ENCODE measurements at places on chromosomes 12 and 14.

- DNase-seq: no peak
Observed at GRCh38 chr12:53044896-53045695, 4.8 kb upstream of the TNS2 start.

DNA sequence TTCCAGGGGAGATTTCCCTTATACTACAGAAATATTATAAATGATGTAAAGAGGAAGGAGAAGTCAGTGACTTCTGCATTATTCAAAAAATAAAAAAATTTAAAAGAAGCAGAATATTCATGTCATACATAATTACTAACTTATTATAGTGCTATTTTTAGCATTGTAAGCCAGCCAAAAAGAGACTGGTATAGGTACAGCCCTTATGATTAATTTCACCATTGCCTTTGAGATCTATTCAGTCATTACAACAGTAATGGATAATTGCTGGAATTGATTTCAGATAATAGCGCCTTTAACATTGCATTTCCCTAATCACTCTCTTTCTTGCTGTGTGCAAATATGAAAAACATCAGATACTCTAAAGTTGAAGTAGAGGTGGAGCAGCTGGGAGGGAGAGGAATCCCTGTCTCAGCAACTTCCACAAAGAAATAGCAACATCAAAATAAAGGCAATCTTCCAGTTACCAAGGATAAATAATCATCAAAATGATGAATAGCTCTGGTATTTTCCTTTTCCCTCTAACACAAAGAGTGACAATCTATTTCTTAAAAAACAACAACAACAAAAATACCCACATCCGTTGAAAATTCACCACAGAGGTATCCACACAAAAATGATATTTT lies 71.8 kb upstream of the OVCH1 start:
- no peak for DNase-seq

DNA sequence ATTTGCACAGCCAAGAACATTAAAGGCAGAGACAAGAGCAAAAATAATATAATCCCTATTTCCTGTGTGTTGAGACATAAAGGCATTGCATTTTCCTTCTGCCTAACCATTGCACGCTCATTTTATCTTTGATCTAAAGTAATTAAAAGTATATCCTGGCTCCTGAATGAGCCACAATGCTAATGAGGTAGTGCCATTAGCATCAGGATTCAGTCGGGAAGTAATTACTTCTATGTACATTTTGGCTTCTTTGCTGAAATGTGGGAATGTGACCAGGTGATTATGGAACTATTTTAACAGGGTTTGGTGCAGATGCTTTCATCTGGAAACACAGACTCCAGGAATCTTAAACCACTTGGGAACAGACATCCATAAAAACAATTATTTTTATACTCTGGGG lies 77.4 kb downstream of the TMTC1 start:
- DNase-seq: no peak

- DNase-seq: no peak
Observed at GRCh38 chr12:20620261-20620660, 74.9 kb upstream of the SLCO1C1 start.

GRCh38 chr14:20556500-20557211 lies 4.2 kb downstream of the RNASE9 start:
- no peak for DNase-seq

GRCh38 chr14:76205708-76206107 lies 54.0 kb downstream of the GPATCH2L start:
- DNase-seq: no peak

DNA sequence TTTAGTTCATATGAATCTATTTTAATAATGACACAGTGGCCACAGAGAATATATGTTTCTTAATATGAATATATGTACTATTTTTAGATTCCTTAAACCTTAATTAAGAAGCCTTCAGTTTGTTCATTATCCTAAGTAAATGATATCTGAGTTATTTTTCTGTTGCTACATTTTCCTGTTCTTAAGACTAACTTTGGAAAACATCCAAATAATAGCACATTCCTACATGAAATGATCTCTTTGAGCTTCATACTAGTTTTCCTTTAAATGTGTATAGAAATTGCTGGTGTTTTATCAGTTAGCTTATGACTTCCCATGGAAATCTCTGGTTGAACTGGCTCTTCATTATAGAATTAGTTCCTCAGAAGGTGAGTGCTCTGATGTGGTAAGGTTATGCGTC lies 72.1 kb downstream of the POLR3B start:
- no peak for DNase-seq

DNA sequence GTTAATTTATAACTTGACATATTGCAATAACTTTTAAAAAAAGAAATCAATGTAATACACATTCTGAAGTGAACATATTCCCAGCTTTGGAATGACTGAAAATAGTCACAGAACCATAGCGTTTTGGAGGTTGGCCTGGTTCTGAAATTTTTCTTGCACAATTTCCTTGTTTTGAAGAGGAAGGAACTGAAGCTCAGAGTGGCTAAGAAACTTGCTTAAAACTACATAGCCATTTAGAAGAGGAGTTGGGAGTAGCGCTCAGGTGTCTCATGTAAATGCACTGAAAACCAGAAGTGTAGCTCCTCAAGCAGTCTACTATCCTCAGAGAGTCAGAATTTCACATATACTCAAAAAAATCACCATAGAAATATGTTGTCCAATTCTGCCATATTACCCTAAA lies 41.2 kb downstream of the SLC38A1 start:
- DNase-seq: no peak

DNA sequence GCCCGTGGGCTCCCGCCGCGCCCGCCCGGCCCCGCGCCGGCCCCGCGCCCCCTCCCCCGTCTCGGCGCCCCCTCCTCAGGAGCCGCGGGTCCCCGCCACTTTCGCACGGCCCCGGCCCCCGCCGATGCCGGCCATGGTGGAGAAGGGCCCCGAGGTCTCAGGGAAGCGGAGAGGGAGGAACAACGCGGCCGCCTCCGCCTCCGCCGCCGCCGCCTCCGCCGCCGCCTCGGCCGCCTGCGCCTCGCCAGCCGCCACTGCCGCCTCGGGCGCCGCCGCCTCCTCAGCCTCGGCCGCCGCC lies 263 bp downstream of the RCOR1 start:
- DNase-seq: no peak

DNA sequence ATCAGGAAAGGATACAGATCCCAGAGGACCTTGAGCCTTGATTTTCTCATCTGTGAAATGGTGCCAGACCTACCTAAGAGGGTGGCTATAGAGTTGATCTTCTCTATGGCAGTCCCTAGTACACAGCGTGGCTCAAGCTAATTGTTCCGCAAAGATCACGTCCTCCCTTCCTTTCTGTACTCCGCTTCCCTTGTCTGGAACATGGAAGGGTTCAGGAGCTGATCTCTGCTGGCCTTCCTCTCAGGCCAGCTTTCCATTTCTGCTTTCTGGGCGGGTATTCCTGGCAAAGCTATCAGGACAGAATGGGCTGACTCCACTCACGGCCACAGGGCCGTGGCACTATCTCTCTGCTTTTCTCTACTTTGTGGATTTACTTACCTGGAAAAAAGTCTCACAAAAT lies 6.5 kb downstream of the CAMKK2 start:
- DNase-seq: no peak

- DNase-seq: no peak
Observed at GRCh38 chr12:26702741-26703140, 130.3 kb downstream of the ITPR2 start.

GRCh38 chr14:102144914-102145313 lies 5.2 kb downstream of the WDR20 start:
- DNase-seq: no peak

GRCh38 chr12:79552192-79552591 lies 138.6 kb downstream of the PAWR start:
- DNase-seq: no peak

DNA sequence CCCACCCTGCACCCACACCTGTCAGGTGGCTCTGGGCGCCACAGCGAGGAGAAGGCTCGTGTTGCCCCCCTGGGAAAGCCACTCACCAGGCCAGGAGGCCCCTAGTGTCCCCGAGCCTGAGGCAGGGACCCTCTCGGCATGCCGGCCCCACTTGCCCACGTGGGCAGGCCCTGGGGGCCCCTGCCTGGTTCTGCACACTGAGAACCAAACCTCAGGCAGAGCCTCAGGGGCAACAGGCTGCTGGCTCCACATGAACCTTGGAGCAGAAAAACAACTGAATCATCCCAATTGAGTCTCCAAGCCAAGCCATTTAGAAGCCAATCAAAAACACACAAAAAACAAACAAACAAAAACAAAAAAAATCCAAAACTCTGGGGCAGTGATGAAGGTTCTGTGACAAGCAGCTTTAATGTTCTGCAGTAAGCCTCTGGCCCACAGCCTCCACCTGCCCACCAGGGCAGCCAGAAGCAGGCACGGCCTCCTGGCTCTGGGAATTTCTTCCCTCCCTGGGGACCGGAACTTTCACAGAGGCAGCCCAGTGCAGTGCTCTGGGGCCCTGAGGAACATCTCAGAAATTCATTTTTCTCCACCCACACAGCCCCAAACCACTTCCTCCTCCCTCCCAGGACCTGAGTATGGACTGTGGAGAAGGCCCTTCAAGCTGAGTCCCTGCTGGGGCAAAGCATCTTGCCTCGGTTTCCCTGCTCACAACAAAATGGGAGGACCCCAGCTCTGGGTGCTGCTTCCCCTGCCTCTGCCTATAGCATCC lies 90.2 kb downstream of the CHGA start:
- DNase-seq: no peak

GRCh38 chr12:80187660-80188090 lies 88.3 kb downstream of the OTOGL start:
- DNase-seq: no peak

- DNase-seq: no peak
Observed at GRCh38 chr14:58265401-58265800, 20.8 kb downstream of the PSMA3 start.

DNA sequence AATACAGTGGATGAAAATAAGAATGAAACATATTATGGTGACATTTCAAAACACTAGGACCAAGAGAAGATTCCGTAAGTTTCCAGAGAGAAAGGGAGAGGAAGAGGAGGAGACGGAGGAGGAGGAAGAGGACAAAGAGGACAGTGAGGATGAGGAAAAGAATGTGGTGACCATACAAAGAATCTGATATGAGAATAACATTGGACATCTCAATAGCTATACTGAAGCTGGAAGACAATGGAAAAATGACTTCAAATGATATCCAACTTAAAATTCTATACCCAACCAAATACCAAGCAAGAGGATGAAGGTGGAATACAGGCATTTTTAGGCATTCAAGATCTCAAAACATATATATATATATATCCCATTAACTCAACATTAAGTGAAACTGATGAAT lies 173.4 kb downstream of the PAWR start:
- no peak for DNase-seq

GRCh38 chr12:124595444-124595843 lies 28.0 kb upstream of the NCOR2 start:
- DNase-seq: no peak

DNA sequence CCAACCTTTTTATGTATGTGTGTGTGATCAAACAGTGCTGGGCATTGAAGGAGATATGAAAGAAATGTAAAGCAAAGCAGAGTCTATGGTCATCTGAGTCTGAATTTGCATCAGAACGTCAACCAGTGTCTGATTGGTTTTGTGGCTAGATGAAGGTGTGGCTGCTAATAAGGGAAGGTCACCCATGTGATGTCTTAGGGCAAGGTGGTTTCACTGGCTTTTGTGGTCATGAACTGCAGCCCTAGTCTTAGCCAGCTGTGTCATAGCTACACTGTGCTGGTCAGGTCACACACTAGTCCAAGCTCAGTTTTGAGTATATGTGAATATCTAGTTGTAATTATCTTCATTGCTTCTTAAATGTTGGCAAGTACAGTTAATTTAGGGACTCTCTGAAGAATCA lies 105.8 kb downstream of the TGFB3 start:
- no peak for DNase-seq

DNA sequence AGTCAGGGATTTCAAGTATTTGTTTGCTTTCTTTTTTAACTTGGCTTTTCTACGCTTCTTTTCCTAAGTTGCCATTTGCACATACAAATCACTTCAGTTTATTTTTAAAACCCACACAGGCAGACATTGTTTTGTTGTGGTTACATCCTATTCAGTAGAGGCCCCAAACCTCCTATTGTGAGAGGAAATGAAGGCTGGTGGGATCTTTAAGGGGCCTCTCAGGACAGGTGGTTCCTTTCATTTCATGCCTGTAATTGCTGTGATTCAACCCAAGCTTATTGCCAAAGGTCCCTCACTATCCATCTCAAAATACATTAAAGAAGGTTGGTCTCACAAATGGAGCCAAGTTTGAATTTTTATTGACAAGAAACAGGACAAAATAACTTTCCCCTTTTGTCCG lies 257.1 kb downstream of the ADAMTS20 start:
- no peak for DNase-seq

- DNase-seq: no peak
Observed at GRCh38 chr12:28885928-28886327, 263.1 kb upstream of the FAR2 start.

DNA sequence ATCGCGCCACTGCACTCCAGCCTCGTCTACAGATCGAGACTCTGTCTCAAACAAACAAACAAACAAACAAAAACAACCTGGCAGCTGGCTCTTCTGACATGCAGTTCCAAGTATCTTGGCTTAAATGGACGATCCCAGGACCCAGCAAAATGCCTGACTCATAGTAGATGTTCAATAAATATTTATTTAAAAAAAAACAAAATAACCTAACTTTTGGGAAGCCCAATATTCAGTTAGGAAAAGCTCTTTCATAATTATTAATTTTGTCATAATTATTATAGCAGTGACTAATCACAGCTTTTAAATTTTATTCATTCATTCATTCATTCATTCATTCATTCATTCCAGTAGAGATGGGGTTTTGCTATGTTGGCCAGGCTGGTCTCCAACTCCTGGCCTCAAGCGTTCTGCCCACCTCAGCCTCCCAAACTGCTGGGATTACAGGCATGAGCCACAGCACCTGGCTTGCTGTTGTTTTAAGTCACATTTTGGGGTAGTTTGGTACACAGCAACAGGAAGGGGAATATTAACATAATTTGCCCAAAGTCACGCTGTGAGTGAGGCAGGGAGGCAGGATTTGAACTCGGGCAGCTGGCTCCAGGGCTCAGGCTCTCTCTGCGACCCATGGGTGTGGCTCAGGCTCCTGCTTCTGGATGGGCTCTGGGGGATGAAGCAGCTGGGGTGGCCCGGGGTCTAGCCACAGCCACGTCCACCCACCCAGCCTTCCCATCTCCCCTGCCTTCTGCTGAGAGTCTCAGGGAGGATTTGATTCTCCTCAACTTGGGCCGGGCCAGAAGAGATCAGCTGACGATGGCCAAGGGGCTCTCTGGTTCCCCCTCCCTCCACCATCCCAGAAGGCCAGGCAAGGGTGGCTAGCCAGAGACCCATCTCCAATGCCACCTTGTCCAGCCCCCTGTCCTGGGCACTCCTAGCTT lies 2.4 kb downstream of the SDS start:
- DNase-seq: no peak

- no peak for DNase-seq
Observed at GRCh38 chr12:116933091-116933490, 22.3 kb downstream of the FBXW8 start.

DNA sequence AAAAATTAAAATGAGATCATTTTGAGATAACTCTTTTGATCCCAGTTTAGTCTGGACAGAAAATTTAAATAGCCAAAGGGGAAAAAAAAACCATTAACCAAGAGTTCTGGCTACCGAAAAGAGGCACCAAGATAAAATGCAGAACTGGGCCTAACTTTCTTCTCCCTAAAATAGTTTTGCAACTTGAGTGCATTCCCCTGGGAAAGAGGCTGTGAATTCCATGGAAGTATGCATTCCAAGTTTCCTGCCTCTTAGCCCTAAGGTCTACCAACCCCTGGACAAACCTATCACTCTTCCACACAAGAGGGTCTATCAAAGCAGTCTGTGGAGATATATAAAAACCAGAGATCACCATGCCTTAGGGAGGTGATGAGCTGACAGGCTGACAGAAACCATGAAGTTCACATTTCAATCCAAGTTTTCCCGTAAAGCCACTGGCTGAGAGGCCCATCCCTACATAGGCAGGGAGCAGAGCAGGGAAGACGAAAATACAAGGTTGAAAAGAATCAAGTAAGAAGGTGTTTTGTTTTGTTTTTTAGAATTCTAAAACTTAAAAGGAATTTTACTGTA lies 33.8 kb downstream of the DCP1B start:
- DNase-seq: no peak
